ENCODE measurements at places on chromosomes 7 and 10.
A peak's percentile ranks its signal among the peaks of the same experiment; 100 is the strongest.

DNA sequence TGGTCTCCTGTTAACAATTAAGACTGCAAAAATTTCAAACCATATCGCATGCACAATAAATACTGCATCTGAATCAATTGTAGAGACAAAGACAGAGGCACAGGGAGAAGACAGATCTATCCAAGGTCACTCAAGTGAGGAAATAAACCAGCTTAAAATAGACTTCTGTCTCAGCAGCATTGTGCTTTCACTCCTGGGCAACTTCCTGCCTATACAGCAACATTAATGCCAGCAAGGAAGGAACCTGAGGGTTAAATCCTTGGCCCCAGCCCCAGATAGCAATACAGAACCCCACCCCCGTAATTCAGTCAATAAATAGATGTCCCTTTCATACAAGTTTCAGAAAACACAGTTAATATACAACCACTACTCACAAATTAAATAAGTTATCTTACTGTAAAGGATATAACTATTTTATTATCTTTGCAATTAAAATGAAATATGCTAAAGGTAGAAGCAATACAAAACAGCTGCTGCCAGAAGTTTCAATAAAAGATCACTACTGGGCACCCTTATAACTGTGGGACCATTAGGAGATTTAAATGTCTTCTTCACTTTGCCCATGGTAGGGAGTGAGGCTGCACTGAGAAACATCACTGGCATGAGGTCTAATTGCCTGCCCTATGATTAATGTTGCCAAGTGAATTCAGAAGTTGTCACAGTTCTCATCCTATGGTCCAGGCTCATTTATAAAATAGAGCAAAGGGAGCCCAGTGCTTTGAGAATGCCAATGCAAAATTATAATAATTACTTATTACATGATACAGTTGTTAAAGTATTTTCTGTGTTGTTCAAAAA is 49.4 kb downstream of the CAV1 start:
- DNase-seq: no peak

DNA sequence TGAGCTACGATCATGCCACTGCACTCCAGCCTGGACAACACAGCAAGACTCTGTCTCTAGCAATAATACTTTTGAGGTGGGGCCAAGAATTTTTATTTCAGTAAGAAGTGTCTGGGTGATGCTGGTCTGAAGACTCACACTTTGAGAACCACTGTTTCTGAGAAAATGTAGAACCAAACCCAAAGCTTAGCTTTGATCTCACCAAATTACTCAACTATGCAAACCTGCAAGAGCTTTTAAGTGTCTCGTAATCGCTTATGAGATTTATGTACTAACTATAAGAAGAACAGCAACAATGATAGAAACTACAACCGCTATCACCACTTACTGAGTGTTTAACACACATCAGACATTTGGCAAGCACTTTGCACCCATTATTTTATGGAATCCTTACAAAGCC is 29.5 kb downstream of the APBB1IP start:
- no peak for DNase-seq

DNA sequence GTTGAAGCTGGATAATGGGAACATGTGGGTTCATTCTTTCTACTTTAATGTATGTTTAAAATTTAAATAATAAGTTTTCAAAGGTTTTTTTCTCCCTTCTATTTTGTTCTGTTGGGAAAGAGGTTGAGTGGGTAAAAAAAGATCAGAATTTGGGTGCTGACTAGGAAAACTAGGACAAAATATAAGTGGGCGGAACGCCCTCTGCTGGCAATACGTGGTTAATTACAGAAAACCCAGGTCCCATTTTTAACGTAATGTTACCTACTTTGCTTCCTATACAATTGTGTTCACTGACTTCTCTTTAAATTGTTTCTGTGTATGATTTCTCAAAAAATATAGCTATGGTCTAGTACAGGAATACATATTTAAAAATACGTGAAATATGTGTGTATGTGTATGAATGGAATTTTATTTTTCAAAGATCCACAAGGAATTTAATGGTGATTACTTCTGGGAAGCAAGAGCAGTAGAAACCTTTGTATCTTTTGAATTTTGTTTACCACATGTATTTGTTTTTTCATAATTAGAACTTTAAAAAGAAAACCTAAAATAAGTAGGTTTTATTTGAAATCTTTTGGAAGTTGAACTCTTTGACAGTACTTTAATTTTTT is 8.7 kb downstream of the ECD start:
- DNase-seq: peak; percentile 10

DNA sequence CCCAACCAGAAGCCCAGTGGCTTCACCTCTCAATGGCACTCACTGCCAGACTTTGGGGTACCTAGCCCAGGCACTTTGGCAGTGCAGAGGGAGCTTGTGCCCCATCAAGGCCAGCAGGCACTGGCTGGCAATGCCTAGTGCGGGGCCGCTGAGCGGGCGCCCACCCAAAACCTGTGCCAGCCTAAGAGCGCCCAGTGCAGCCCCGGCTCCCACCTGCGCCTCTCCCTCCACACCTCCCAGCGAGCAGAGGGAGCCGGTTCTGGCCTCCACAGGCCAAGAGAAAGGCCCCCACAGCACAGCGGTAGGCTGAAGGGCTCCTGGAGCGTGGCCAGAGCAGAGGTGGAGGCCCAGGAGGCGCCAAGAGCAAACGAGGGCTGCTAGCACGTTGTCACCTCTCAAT is 930.8 kb downstream of the IPMK start:
- no peak for DNase-seq

- DNase-seq: no peak
These were observed 38.9 kb upstream of the LANCL2 start for GRCh38 chr7:55326081-55326835.

GRCh38 chr10:125396676-125397075 is 236.3 kb upstream of the CTBP2 start:
- DNase-seq: no peak

- DNase-seq: no peak
These were observed 15.6 kb upstream of the HSPB1 start for GRCh38 chr7:76286842-76287403.

DNA sequence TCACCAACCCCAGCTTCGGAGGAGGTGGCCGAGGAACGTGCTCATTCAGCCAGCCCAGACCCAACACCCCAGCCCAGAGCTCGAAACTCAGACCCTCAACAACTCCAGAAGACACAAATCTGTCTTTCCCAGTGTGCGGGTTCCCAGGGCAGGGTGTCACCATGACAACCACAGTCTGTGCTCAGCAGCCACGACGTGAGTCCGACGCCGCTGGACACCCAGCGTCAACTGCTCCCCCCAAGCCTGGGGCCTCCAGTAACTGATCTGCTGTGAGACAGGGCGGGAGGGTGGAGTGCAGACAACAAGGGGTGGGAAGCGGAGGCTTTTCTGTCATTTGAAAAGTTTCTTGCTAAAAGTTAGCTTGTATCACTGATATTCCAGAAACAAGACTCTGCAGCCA is 167.2 kb downstream of the MAD1L1 start:
- no peak for DNase-seq

GRCh38 chr7:129865925-129866201 is 86.9 kb downstream of the UBE2H start:
- no peak for DNase-seq

DNA sequence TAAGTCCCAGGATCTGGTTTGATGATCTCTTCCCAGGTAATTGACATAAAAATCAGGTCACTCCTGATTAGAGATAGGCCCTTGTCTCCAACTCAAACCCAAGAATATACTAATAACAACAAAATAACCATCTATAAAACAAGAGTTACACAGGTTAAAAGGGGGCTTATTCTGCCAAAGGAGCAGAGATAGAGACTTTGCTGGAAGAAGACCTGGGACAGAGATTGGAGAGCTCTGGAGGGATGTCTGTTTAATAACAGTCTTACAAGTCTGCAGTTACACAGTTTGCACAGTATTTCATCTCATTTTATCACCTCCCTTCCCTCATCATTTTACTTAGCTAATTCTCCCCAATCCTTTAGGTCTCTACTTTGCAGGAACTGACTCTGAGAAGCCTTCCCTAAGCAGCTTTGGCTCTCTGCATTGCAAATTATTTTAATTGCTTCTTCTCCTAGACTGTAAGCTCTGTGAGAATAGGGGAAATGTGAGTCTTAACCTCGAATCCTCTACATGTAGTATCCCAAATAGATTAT is 3.7 kb upstream of the ZNF438 start:
- DNase-seq: no peak

GRCh38 chr10:61211468-61211867 is 241.7 kb downstream of the TMEM26 start:
- DNase-seq: no peak

DNA sequence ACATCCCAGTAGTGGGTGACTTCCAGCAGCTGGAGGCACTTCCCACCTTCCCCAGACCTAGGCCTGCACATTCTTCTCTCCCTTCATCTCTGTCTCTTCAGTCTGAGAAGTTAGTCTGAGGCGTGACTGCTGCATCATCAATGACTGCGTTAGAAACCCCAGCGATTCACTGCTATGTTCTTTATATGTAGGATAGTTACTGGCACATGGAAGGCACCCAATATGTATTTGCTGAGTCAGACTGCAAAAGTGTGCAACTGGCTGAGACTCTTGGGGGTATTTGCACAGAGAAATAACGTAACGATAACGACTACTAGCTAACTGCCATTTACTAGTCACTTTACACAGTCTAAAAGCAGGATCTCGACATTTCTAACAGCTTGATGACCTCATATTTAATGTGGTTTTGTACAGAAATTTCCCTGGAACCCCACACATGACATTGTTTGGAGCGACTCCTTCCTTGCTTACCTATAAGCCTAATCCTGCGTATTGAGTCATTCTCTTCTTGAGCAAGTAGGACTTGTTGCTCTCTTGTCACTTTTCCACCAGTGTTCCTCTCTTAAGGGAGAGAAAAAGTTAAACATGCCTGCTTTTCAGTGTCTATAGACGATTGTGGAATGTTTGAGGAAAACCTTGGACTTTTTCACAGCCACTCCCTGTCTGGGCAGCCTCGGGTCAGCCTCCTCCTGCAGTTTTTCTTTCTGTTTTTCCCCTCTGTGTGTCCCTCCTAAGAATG is 45.5 kb downstream of the THNSL1 start:
- no peak for DNase-seq

- DNase-seq: no peak
These were observed 301.8 kb upstream of the ZWINT start for GRCh38 chr10:56662765-56663447.

DNA sequence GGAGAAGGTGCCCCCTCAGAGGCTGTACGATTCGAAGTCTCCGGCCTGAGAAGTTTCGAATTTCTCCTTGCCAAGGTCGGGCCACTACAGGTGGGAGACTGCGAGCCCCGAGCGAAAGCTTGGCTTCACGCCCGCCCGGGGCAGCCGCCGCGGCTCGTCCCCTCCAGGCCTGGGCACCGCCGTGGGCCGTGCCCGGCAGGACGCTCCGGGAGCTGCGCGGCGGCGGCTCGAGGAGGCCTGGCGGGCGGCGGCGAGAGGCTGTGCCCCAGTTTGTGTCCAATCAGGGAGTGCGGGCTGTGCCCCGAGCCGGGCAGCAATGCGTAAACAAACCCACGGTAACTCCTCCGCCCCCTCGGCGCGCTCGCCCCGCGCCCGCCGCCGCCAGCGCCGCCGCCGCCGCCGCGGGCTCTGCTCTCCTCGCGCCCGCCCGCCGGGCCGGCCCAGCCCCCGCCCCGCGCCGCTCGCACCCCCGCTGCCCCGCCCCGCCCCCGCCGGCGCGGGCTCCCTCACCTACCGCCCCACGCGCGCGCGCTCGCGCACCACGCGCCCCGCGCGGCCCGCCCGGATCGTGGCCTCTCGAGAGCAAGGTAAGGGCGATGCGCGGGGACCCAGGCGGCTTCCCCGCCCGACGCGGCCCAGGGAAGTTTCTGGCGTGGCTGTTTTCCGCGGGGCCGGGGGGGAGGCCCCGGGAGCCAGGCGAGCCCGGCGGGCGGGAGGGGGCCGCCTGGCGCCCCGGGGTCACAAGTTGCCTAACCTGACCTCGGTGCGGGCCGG is 57.8 kb upstream of the PCGF5 start:
- peak; percentile 83 for DNase-seq

GRCh38 chr10:101601541-101601940 is 13.4 kb downstream of the DPCD start:
- no peak for DNase-seq

DNA sequence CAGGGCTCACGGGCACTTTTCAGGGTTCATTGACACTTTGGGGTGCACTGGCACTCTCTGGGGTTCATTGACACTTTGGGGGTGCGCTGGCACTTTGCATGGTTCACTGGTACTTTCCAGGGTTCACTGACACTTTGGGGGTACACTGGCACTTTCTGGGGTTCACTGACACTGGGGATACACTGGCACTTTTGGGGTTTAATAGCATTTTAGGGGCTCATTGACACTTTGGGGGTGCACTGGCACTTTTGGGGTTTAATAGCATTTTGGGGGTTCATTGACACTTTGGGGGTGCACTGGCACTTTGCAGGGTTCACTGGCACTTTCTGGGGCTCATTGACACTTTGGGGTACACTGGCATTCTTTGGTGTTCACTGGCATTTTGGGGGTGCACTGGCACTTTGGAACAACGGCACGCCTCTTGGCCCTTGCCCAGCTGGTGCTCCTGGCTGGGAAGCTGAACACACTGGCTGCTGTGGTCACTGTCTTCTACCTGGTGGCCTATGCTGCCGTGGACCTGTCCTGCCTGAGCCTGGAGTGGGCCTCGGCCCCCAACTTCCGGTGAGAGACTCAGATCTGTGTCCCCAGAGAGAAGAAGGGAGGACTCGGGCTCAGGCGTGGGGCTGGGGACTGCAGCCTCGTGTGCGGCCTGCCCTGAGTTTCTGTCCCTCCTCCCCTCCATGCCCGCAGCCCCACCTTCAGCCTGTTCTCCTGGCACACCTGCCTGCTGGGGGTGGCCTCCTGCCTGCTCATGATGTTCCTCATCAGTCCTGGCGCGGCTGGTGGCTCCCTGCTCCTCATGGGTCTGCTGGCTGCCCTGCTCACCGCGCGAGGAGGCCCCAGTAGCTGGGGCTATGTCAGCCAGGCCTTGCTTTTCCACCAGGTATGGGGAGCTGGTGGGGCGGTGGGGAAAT is 6.2 kb upstream of the TRIP6 start:
- no peak for DNase-seq

DNA sequence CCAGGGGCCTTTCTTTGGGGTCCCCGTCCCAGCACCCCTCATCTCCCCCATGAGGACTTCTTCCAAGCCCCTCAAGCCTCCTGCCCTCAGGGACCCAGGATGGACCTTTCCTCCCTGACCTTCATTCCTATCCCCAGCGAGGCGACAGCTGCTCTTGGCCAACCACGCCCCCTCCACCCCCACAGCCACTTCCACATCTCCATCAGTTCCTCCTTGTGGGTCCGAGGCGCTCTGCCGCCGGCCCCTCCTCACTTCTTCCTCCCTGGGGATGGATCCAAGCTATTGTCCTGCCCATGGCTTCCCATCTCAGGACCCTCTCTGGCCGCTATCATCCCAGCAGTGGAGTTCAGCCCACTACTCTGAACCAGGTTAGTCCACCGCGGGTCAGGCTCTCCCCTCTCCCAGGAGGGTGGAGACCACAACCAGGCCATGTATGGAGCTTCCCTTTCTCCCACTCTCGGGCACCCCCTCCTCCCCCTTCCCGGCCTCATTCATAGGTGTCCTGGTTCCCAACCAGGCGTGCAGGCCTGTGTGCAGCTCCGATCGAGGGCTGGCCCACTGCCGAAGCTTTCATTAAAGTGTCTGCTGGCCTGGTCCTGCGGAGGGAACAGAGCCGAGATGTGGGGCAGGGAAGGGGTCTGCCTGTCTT is 1.7 kb upstream of the SH2B2 start:
- DNase-seq: no peak

GRCh38 chr10:11017000-11017569 is 587 bp upstream of the CELF2 start:
- DNase-seq: no peak

Data from nucleus accumbens (tissue), 56 donors.